Neural cell (in vitro differentiated cells): ENCODE measurements at places on chromosomes 4 and X. TPM values are rescaled to one million over a fixed set of nuclear protein-coding genes. Genes with fewer than 3 reads are reported as not detected.

Gene HUWE1
- polyA plus RNA-seq, result 24.5 and 25.0 TPM in 2 replicates

Gene KCNE5
- 0.42 TPM in 1 of 2 replicates, not detected in the other for polyA plus RNA-seq

Gene PRR32
- not detected in 2 replicates for polyA plus RNA-seq

Gene TMEM35A
- 244 and 252 TPM in 2 replicates for polyA plus RNA-seq

Gene IDH3G
- polyA plus RNA-seq, result 64.7 and 72.7 TPM in 2 replicates

Gene OPRPN
- polyA plus RNA-seq, result not detected in 2 replicates

Gene USP51
- polyA plus RNA-seq, result 1.4 TPM in 2 replicates

Gene SLC2A9
- polyA plus RNA-seq, result not detected in 2 replicates

Gene CPLX1
- 5.1 and 7.6 TPM in 2 replicates for polyA plus RNA-seq

Gene DIPK2B
- not detected in 2 replicates for polyA plus RNA-seq

Gene ADGRG2
- polyA plus RNA-seq, result 0.05 and 0.22 TPM in 2 replicates

Gene MED28
- 31.8 and 33.7 TPM in 2 replicates for polyA plus RNA-seq

Gene XG
- 0.37 and 0.42 TPM in 2 replicates for polyA plus RNA-seq

Gene CT83
- polyA plus RNA-seq, result not detected in 2 replicates

Gene MMRN1
- 2.2 and 7.0 TPM in 2 replicates for polyA plus RNA-seq

Gene PDCL2
- polyA plus RNA-seq, result not detected in 2 replicates

Gene IL3RA
- not detected in 2 replicates for polyA plus RNA-seq

Gene FDCSP
- not detected in 2 replicates for polyA plus RNA-seq

Gene HNRNPDL
- polyA plus RNA-seq, result 1,069 and 1,146 TPM in 2 replicates

Gene GPC3
- 1.4 and 2.1 TPM in 2 replicates for polyA plus RNA-seq

Gene YY2
- polyA plus RNA-seq, result 1.7 and 2.4 TPM in 2 replicates

Gene ZNF141
- polyA plus RNA-seq, result 19.0 and 29.4 TPM in 2 replicates

Gene CWH43
- polyA plus RNA-seq, result not detected in 2 replicates

Gene ARMCX1
- polyA plus RNA-seq, result 81.8 and 84.5 TPM in 2 replicates

Gene RAI2
- polyA plus RNA-seq, result 1.5 and 4.8 TPM in 2 replicates

Gene ADH7
- polyA plus RNA-seq, result not detected in 2 replicates

Gene SLITRK2
- 1.9 and 2.1 TPM in 2 replicates for polyA plus RNA-seq

Gene GATA1
- polyA plus RNA-seq, result not detected in 2 replicates

Gene ZNF157
- polyA plus RNA-seq, result 3.5 and 3.8 TPM in 2 replicates

Gene DCAF12L2
- polyA plus RNA-seq, result 1.4 and 1.8 TPM in 2 replicates

Gene SLAIN2
- polyA plus RNA-seq, result 18.0 and 43.2 TPM in 2 replicates

Gene FABP2
- not detected in 2 replicates for polyA plus RNA-seq

Gene ABLIM2
- 14.9 and 103 TPM in 2 replicates for polyA plus RNA-seq

Gene DHX15
- polyA plus RNA-seq, result 343 and 368 TPM in 2 replicates
